ENCODE measurements at places on chromosomes 11 and 22.
A peak's percentile ranks its signal among the peaks of the same experiment; 100 is the strongest.

- DNase-seq, result no peak
These were observed 474.8 kb upstream of the CCDC90B start for GRCh38 chr11:83760932-83761331.

DNA sequence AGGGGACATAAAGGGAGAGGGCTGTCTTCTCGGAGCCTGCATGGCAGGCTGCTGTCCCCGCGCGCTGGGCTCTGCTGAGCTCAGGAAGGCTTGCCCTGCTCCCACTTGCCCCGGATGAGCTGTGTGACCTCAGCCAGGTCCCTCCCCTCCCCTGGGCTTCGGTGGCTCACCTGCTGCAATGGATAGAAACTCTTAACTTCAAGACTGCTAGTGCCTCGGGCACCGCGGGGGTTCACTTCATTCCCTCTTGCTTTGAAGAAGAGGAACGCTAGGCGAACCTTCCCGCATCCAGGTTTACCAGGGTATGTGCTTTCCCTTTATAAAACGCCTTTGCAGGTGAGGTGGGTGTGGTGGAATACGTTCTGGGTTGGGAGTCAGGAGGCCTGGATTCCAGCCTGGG is 115.0 kb downstream of the PHF21B start:
- peak; percentile 5 for DNase-seq

- peak; percentile 87 for DNase-seq
These were observed 80.3 kb downstream of the ETS1 start for GRCh38 chr11:128506999-128507611.

GRCh38 chr11:115496892-115497291 is 7.3 kb downstream of the CADM1 start:
- no peak for DNase-seq

DNA sequence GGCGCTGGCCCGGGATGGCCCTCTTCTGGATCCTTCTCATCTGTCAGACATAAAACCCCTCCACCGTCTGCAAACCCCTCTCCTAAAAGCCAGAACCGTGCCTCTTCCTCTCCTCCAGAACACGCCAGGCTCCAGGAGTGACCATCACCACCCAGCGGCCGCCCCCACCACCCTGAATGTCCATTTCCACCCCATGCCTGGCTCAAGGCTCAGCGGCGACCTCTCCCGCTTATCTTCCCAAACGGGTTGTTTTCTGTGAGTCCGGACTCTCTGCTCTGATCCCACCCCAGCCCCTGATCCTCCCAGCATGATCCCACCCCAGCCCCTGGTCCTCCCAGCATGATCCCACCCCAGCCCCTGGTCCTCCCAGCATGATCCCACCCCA is 37.6 kb downstream of the CELSR1 start:
- no peak for DNase-seq

DNA sequence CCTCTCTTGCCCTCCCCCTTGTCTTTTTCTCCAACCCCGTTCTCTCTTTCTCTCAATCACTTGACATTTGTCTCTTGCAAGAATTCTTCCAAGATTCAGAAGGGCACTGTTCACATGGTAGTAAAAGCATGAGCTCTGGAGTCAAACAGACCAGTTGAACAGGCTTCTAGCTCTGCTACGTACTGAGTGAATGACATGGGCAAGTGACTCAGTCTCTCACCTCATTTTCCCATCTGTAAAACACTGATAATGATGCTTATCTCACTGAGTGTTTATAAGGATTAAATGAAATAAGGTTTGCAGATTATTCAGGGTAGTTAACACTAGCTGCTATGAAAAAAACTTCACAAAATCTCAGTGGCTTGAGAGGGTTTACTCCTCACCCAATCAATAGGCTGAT is 5.9 kb upstream of the IL10RA start:
- no peak for DNase-seq

- peak; percentile 37 for DNase-seq
These were observed 47.1 kb upstream of the OPCML start for GRCh38 chr11:133579165-133580031.

DNA sequence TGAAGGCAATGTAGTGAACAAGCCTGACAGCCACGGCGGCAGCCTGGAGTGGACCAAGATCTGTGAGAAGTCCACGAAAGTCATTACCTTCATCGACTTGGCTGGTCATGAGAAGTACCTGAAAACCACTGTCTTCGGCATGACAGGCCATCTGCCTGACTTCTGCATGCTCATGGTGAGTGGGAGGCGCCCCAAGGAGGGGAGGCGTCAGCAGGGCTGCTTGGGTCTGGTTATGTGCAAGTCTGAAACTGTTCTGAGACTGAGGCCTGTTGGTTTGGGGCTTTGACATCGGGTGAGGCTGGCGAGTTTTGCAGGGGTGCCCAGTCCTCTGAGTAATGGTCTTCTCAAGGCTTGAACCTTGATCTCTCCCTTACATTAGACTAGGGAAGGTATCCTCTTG is 11.1 kb downstream of the GTPBP1 start:
- no peak for DNase-seq

- DNase-seq, result no peak
These were observed 9.2 kb upstream of the AIFM3 start for GRCh38 chr22:20957683-20958431.

GRCh38 chr22:32619614-32620426 is 145.2 kb downstream of the FBXO7 start:
- DNase-seq, result no peak

DNA sequence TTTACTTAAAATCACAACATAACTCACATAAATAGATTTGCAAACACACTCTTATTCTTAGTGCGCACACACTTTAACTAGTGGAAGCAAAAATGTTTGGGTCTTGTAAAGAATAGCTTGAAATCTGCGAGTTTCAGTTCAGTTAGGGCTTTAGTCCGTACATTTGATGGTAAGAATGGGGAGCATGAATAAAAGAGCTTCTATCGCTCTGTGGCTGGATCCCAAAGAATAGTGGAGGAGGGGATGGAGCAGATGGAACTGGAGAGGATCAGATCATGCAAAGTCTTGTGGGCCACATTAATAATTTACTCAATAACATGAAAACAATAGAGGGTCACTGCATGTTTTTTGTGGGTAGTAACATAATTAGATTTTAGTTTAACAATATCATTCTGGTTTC is 44.3 kb downstream of the DNHD1 start:
- no peak for DNase-seq

- DNase-seq, result no peak
These were observed 983.5 kb downstream of the BRD1 start for GRCh38 chr22:48844056-48844675.

DNA sequence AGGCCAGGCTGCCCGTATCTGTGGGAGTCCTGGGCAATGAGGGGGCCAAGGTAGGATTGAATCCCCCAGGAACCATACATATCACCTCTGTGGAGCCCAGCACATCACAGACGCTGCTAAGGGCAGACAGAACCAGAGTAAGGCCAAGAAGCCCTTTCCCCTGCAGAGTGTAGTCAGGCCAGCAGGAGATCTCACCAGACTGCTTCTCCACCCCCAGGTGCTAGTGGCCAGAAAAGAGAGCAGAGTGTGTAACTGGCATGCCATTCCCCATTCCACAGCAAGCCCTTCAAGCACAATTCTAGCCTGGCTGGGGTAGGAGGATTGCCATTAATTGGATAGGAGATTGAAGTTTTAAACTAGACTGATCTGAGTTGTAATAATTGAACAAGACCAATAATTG is 28.0 kb upstream of the FCHSD2 start:
- DNase-seq, result no peak

GRCh38 chr11:57942808-57943207 is 80.9 kb upstream of the OR9Q1 start:
- DNase-seq, result no peak

DNA sequence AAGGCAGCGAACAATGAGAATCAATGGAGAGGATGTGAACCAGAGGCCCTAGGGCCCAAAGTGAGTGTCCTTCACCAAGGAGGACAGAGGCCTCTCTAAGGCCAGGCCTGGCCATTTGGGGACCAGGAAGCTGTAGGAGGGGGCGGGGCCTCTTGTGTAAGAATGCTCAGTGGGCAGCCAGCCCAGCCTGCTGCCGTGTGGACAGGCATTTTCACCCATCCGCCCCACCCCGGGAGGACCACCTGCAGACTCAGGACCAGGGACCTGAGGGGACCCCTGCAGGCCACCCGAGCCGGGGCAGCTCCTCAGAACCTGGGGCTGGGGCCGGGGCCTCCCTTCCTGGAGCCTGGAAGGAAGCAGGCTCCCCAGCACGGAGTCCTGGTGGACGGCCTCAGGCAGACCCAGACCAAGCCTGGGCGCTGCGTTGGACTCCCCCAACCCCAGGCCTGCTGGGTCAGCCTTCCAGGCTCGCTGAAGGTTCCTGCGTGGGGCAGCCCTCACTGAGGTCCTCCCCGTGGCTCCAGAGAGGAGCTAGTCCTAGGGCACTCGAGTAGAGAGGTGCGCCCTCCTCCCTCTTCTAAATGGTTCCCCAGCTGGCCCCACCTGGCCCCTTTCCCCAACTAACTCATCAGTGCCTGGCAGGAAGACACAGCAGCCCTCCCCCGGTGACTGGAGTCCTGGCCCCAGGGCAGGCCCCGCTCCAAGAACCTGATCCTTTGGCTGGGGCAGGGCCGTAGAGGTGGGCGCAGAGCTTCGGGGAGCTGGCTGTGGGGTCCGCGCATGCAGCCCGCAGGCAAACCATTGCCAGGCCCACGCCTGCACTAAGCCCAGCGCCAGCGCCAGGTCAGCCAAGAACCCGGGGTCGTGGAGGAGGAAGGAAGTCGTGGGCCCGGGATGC is 1.5 kb upstream of the TRABD start:
- DNase-seq, result peak; percentile 82

DNA sequence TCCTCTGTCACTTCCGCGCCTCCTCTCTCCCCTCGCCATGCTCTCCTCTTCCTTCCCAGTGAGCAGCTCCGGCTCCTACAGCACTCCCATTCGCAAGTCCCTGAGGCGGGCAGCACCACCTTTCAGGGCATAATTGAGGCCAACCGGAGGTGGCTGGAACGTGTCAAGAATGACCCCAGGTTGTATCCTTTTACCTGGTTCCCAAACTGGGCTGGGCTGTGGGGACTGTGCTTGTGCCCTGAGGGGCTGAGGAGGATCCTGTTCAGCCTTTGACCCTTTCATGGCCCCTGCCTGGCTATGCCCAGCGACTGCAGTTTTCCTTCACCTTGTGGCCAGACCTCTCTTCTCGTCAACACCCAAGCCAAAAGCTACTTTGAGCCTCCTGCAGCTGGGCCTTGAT is 84.1 kb downstream of the CEP164 start:
- DNase-seq, result no peak

- DNase-seq, result peak; percentile 32
These were observed 37.1 kb upstream of the NNMT start for GRCh38 chr11:114259124-114259526.

DNA sequence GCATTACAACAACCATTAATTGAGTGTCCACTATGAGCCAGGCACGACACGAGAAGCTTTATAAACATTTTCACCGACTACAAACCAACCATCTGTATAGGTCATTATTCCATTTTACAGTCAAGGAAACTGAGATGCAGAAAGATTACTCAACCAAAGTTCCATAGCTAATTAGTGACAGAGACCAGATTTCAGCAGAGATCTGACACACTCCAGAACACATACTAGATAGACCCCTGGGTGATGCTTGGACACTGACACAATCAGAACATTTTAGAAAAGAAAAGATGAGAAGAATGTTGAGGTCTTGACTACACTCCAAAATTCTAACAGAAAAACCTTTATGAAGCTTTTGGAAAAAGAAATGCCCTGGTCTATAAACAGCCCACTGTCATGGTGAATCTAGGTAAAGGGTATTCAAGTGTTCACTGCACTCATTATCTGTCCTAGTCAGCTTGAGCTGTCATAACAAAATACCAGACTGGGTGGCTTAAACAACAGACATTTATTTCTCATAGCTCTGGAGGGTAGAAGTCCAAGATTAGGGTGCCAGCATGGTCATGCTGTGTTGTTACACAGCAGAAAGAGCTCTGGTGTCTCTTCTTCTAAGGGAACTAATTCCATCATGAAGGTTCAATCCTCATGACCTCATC is 89.0 kb downstream of the RELT start:
- no peak for DNase-seq

- DNase-seq, result no peak
These were observed 17.6 kb upstream of the FADD start for GRCh38 chr11:70185348-70186055.

DNA sequence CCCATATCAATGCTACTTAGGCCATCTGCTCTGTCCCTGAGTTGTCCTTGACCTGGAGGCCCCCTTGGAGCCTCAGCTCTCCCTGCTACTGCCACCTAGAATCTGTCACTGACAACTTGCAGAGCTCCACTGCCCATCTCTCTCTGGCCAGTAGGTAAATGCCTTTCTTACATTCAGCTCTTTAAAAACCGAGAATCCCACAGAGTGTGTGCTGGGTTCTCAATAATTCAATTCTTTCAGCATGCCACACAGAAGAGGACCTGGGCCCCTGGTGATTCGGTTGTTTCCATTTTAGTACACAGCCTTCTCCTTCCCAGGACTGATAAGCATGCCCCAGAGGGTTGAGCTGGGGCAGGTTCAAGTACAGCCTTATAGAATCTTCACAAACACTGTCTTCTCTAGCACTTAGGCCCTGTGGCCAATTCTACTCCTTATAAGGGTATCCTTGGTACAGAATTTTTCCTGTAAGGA is 22.0 kb upstream of the IPO7 start:
- no peak for DNase-seq

DNA sequence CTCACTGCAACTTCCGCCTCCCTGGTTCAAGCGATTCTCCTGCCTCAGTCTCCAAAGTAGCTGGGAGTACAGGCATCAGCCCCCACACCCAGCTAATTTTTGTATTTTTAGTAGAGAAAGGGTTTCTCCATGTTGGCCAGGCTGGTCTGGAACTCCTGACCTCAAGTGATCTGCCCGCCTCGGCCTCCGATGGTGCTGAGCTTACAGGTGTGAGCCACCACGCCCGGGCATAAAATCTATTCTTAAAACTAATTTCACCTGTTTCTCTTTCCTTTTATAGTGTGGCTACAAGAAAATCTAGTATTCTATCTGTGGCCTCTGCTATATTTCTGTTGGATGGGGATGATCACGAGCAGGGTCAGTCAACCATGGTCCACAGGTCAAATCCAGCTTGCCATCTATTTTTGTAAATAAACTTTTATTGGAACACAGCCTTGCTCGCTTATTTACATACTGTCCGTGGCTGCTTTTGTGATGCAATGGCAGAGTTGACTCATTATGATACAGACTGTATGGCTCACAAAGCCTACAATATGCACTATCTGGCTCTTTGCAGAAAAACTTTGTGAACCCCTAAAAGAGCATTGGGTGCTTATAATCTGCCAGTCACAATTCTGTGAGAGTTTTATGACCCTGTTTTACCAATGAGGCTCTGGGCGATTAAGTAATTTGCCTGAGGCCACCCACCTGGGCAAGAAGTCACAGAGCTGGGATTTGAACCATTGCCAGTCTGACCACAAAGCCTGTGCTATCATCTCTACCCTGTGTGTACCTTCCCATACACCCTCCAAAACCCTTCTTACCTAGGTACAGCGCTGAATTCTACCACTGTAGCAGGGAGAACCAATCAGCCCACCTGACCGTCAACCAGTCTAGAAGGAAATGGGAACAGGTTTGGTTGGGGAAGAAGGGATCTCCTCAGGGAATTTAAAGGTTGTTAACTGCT is 28.3 kb downstream of the SLC1A2 start:
- no peak for DNase-seq

GRCh38 chr22:48018346-48018745 is 1255.9 kb downstream of the TBC1D22A start:
- DNase-seq, result no peak

GRCh38 chr11:110832539-110832938 is 120.3 kb upstream of the ARHGAP20 start:
- no peak for DNase-seq

GRCh38 chr22:49691256-49691655 is 136.4 kb downstream of the BRD1 start:
- DNase-seq, result no peak
